ENCODE measurements at places on chromosomes 4 and X.
A peak's percentile ranks its signal among the peaks of the same experiment; 100 is the strongest.

GRCh38 chr4:152065545-152065944 lies 304.7 kb upstream of the GATB start:
- peak; percentile 23 for DNase-seq

GRCh38 chr4:130591091-130591490 lies 1495.1 kb downstream of the C4orf33 start:
- no peak for DNase-seq

GRCh38 chr4:5638976-5639375 lies 69.4 kb downstream of the EVC2 start:
- no peak for DNase-seq

GRCh38 chr4:157221895-157222770 lies 1.6 kb downstream of the GRIA2 start:
- no peak for DNase-seq

DNA sequence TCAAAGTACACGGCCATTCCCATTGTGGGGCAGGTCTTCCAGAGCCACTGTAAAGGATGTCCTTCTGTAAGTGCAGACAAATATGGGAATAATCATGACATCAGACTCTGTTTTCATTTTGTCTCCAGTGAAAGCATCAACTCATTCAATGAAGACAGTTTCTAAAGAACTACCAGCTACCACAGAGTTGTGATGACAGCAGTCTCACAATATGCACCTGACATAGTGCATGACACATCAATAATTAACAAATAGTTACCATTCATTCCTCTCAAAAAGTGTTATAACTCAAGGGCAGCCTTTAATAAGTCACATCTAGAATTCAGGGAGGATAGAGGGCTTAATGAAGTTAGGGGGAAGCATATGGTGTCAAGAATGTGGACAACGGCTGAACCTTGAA lies 20.2 kb downstream of the MTTP start:
- no peak for DNase-seq

- no peak for DNase-seq
Observed at GRCh38 chr4:76585897-76586360, 150.9 kb downstream of the SHROOM3 start.

GRCh38 chr4:146023334-146023967 lies 84.8 kb upstream of the ZNF827 start:
- DNase-seq, result no peak

DNA sequence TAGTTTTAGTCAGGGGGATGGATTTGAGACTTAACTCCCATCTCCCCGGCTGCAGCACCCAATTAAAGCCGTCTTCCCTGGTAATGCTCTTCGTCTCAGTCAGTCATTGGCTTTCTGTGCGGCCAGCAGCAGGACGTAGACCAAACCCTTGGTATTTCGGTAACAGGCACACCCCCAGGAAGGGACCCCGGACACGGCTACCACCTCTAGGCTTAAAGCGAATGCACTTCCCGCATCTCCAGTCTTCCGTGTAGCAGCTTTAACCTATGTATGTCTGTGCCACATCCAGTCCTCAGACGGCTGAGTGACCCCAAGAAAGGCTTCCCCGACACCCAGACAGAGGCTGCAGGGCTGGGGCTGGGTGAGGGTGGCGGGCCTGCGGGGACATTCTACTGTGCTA lies 1.5 kb upstream of the CTAG2 start:
- no peak for DNase-seq

- no peak for DNase-seq
Observed at GRCh38 chr4:146135941-146136340, 39.6 kb upstream of the LSM6 start.

- no peak for DNase-seq
Observed at GRCh38 chr4:71216316-71216959, 122.4 kb upstream of the SLC4A4 start.

- no peak for DNase-seq
Observed at GRCh38 chrX:103624111-103624510, 4.7 kb upstream of the TCEAL1 start.

DNA sequence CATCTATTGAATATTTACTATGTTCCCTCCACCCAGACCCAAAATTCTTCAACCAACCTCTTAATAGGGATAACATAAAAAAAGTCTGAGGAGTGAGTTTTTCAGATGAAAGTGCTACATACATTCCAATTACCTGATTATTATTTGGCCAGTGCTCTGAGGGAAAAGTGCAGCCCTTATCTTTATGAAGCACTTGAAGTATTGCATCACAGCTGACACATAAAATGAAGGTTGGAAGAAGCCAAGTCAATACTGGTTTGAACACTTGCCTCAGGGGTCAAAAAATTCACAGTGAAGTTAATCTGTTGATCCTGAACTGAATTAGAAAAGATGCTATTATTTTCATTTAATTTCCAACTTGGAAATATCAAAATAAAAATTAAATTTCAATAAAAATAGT lies 498.9 kb downstream of the INPP4B start:
- no peak for DNase-seq

DNA sequence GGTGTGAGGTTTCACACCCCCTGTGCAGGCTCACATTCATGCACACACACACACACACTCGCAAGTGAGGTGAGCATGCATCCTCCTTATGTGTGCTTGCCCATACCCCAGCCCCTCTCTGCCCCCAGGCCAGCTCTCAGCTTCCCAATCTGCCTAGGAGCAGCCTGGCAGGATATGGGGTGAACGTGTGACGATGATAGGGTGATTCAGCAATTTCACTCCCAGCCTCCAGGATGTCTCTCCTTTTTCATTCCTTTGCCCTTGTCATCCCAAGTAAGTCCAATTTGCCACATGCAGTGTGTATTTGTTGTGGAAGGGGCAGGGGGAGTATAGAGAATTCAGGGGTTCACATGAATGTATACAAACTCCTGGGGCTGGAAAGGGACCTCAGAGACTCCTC lies 7.2 kb downstream of the STARD8 start:
- no peak for DNase-seq

DNA sequence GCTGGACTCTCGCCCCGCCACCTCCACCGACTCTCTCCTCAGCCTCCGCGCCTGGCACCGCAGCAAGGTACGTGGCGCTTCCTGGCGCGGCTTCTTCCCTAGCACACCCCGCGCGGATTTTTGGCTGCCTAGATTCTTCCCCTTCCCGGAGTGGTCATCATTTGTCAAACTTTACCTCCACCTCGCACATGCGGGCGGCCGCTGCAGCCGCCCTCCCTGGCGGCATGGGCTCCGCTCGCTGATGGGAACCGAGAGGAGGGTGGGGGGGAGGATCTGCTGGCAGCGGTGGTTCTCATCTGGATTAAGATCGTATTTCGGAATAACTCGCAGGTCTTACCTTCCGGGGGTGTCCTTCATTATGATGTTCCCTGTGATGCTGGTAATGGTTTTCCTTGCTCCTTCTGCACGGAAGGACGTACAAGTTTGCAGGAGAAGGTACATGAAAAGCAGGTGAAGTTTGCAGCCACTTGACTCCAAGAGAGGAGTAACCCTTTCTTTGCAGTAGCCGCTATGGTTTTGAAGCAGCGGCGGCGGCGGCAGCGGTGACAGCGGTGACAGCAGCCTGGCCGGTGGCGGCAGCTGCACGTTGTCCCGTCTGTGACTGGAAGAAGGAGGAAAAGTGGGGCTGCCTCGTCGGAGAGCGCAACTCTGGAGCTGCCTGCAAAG lies 2183.9 kb upstream of the TENM3 start:
- DNase-seq, result no peak

- no peak for DNase-seq
Observed at GRCh38 chr4:61877893-61878292, 677.8 kb downstream of the ADGRL3 start.

DNA sequence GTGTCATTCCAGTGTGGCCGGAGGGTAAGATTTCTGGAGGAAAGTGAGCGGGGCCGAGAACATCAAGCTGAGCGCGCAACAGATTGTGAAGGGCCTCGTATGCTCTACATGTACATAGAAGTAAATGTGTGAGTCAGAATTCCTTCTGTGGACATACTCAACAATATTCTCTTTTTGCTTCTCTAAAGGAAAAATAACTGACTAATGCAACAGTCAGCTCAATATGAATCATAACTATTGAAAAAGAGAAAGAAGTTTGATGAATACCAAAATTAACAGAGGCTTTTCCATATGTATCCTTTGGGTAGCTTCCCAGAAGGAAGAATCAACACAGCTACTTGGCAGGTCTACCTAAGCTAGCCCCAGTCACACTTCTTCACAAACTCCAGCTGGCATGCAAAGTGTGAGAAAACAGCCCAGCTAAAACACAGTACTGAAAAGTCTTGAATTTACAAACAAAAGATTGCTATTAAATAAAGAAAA lies 87.5 kb upstream of the ZFP42 start:
- no peak for DNase-seq

DNA sequence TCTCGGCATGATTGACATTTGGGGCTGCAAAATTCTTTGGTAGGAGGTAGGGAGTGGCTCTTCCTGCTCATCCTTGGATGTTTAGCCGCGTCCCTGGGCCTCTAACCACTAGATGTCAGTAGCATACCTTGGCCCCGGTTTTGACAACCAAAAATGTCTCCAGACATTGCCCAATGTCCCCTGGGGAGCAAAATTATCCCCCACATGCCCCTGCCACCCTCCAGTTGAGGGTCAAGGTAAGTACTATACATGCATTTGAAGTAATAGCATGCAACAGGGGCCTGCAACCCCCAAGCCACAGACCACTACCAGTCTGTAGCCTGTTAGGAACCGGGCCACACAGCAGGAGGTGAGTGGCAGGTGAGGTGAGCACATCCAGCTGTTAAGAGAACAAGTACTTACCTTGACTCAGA lies 17.6 kb upstream of the KIAA1210 start:
- no peak for DNase-seq

DNA sequence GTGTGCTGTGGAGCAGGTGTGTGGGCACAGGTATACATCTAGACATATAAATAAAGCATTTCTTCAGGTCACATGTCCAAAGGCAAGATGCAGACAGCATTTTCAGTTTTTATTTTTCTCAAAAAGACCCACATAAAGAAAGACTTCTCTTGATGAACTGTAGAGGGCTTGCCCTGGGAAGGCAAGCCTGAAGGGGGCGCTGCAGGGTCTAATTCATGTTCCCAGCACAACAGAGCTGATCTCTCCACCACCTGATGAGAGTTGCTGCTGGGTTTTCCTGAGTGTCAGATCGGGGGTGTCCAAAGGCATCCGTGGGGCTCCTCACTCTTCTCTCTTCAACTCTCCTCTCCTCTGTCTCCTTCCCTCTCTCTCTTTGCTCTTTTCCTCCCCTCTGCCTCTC lies 26.6 kb downstream of the ADRA2C start:
- no peak for DNase-seq

- DNase-seq, result no peak
Observed at GRCh38 chrX:54641530-54641929, 111.5 kb downstream of the GNL3L start.

DNA sequence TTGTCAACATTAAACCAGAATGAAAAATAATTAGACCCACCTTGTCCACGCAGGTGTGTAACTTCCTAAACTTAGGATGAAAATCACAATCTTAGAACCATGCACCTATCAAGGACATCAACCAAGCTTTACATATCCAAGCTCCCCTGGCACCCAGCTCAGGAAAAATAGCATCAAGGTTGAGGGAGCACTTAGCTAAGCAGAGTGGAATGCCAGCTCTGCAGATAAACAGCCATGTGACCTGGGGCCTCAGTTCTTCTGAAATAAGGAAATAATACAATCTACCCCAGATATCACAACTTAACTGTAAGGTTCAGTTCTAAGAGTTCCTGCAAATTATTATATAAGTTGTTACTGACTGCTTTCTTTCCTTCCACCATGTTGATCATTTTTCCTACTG lies 64.7 kb downstream of the DHX15 start:
- no peak for DNase-seq

DNA sequence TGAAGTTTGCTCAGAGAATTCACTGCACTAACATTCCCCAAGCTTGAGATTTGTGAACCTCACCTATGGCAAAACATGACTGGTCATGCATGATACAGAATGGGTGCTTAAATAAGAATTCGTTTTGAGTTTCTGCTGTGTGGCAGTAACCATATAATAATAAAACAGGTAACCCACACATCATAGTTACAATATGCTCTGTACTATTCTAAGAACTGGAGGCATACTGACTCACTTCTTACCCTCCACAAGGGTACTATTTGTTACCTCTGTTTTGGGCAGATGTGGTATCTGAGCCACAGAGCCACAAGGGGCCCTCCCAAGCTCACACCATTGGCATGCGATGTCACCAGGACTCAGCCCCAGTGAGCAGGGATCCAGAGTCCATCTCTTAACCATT lies 17.6 kb downstream of the SLC2A9 start:
- no peak for DNase-seq

- DNase-seq, result no peak
Observed at GRCh38 chrX:15906041-15906943, 51.7 kb upstream of the AP1S2 start.

GRCh38 chrX:22081475-22082092 lies 49.5 kb downstream of the PHEX start:
- DNase-seq, result peak; percentile 22

GRCh38 chrX:13955975-13956374 lies 73.7 kb downstream of the GEMIN8 start:
- DNase-seq, result no peak

- no peak for DNase-seq
Observed at GRCh38 chr4:113689394-113689793, 72.1 kb downstream of the CAMK2D start.

- DNase-seq, result no peak
Observed at GRCh38 chrX:132795181-132795580, 163.2 kb downstream of the HS6ST2 start.

- DNase-seq, result no peak
Observed at GRCh38 chrX:79412166-79412565, 45.0 kb upstream of the ITM2A start.

GRCh38 chr4:41058426-41058825 lies 155.9 kb downstream of the APBB2 start:
- DNase-seq, result no peak

- DNase-seq, result peak; percentile 85
Observed at GRCh38 chr4:3201718-3202702, 46.9 kb upstream of the MSANTD1 start.

DNA sequence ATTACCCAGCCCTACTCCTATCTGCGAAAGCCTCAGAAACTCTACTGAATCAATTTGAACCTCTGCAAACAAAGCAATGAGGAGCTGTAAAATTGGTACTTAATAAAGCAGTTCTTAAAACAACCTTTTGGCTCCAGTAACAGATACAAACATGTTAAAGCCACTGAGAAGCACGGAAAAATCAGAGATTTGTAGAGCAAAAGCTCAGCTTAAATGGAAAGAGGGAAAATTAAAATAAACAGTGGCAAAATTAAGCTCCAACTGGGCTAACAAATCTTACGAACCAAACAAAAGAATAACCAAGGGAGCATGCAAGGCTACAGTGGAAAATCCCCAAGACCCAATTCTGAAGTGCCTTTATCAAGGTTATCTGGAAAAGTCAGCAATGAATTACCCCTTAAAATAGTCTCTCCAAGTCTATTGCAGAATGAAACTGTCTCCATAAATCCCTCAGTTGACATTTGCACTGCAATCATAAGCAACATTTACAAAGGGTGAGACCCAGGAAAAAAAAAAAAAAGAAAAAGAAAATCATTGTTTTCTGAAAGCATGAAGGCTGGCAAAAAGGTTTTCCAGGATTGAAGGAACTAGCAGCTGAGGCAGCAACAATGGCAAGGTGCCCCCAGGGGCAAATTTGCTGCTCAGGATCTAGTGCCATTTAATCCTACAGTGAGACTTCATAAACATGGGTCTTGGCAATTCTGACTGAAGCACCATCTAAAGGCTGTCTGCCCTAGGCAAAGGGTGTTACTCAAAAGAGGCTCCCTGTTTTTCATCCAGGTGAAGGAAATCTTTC lies 40.1 kb downstream of the USP46 start:
- DNase-seq, result no peak

Data from CD4-positive, alpha-beta T cell treated with Interleukin-17A for 1 hour (primary cell).